Stimulated activated CD8-positive, alpha-beta memory T cell treated with anti-CD3 and anti-CD28 coated beads, Interleukin-4, amount 100 ng/mL, for 1 hour (primary cell): ENCODE measurements at places on chromosomes 1 and 21.

- no peak for DNase-seq
Observed at GRCh38 chr21:44360159-44360558, 6.7 kb downstream of the TRPM2 start.

DNA sequence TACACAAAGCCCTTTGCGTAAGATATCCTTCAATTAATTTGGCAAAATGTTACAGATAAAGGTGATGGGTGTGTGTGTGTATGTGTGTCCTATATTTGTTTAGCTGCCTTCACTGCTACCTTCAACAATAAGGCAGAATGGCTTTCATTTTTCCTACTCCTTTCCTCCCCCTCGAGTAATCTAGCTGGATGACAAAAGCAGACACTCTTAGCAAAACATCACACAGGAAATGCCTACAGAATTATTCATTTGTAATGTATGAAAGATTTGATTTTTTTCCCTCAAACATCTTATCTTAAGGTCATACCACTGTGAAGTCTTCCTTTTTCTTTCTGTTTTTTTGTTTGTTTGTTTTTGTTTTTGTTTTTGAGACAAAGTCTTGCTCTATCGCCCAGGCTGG lies 10.6 kb downstream of the PTPN22 start:
- DNase-seq: no peak

- DNase-seq: peak; percentile 25
Observed at GRCh38 chr1:23916209-23917131, 3.3 kb upstream of the CNR2 start.

GRCh38 chr1:11384170-11384554 lies 94.8 kb upstream of the DISP3 start:
- DNase-seq: no peak

DNA sequence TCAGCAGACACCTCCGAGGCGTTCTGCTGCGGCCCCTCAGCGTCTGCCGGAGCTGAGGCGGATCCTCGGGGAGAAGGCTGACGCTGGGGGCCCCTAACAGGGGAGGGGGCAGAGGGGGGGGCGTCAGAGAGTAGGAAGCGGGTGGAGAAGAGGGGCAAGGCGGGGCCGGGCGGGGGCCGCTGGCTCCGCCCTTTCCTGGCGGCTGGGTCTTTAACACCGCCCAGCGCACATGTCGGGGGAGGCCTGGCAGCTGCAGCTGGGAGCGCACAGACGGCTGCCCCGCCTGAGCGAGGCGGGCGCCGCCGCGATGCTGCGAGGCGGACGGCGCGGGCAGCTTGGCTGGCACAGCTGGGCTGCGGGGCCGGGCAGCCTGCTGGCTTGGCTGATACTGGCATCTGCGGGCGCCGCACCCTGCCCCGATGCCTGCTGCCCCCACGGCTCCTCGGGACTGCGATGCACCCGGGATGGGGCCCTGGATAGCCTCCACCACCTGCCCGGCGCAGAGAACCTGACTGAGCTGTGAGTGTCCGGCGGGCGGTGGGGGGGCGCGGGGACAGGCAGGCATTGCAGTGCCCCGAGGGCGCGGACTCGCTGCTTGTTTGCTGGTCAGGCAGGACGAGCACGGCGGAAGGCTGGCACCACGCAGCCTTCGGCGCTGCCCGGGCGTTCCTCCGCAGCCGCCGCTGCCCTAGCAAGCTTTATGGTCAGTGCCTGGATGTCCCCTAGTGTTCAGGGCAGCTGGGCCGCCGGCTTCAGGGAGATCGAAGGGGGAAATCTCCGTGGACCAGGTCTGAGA lies at the start of gene NTRK1:
Gene NTRK1 (plus strand): TSS at position 238 of the 796 bp plus-strand sequence. CDS start 70 bp downstream, at position 308.
- DNase-seq: peak; percentile 22

DNA sequence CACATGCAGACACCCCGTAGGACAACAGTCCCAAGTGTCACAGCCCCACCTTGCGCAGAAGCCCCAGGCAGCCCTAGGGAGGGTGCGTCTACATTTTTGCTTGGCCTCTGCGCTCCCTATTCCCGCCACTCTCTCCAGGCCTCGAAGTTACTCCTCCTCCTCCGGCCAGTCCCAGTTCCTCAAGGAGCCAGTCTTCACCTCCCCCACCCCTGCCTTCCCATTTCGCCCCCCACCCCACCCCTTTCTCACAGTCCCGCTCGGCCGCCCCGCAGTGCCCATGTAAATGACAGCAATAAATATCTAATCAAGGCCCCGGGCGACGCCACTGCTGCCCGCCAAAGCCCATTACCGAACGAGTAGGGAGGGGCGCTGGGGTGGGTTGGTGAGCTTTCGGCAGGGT lies 3.2 kb downstream of the DMBX1 start:
- DNase-seq: no peak

DNA sequence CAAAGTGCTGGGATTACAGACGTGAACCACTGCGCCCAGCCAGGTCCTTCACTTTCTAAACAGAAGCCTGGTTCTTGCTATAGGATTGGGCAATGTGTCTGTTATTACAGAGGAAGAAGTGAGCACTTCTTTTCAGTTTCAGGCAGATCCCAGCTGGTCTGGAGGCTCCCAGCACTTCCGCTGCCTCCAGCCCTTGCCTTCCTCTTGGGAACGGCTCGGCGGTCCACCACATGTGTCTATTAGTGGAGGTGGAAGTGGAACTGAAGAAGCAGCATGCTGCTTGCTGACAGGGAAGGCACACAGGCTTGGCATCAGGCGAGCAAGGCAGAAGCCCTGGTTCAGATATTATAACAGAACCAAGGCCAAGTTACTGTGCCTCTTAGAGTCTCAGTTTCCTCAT lies 17.0 kb downstream of the MKNK1 start:
- DNase-seq: no peak

- no peak for DNase-seq
Observed at GRCh38 chr1:229561141-229561540, 2.6 kb upstream of the ABCB10 start.

DNA sequence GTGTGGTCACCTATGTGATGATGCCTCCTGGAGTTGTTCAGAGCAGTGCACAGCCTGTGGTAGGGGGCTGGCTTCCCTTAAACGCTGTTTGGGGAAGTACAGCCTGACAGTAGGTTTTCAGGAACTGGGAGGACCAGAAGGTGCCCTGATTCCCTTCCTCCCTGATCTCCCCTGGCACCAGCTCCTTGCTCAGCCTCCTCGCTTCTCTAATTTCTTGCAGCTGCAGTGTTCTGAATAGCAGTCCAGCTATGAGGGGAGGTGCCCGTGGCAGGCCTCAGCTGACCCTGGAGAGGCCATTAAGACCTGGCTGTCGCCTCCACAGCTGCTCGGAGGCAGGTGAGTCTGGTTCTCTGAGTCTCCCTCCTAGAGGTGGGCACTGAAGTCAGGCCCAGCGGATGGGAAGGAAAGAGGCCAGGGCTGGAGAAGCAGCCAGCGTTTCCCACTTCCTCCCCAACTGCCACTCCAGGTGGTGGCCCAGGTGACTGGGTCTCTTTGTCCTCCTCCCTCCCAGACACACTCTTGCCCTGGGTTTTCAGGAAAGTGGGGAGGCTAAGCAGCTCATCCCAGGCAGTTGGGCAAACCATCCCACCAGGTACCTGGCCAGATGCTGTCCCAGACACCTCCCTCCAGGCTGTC lies 52.0 kb upstream of the RPL11 start:
- DNase-seq: no peak

GRCh38 chr21:25361097-25361496 lies 246.2 kb downstream of the MRPL39 start:
- DNase-seq: no peak

GRCh38 chr1:30777904-30778153 lies 20.3 kb upstream of the LAPTM5 start:
- DNase-seq: no peak

DNA sequence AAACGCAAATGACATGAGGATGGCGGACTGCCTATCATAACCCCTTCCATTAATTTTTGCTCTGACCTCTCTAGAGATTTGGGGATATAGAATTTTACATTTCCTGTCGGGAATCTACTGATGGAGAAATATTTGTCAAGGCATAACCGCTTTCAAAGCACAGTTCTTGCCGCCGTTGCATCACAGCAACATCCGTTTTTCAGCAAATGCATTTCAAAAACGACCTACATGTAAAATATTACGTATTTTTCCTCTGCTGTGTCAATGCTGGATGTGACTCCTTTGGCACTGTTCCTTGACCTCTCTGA lies 4.9 kb downstream of the MIER1 start:
- no peak for DNase-seq

GRCh38 chr1:48916130-48917069 lies 139.7 kb upstream of the BEND5 start:
- DNase-seq: no peak

DNA sequence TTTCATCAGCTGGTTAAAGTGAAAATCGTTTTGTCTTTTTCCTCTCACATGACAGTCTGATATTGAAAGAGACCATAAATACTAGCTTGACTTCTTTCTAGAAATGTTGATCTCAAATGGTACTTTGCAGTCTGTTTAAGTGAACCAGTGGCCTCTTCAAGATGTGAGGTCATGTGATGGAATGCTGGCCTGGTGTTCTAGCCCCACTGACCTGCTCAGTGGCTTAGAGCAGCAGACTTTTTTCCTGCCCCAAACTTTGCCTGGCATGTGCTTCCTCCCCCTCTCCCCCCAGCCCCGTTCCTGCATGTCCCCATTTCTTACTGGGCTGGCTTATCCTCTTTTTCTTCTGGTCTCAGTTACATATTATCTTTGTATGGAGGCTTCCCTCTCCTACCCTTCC lies 34.3 kb downstream of the ZYG11A start:
- DNase-seq: no peak

DNA sequence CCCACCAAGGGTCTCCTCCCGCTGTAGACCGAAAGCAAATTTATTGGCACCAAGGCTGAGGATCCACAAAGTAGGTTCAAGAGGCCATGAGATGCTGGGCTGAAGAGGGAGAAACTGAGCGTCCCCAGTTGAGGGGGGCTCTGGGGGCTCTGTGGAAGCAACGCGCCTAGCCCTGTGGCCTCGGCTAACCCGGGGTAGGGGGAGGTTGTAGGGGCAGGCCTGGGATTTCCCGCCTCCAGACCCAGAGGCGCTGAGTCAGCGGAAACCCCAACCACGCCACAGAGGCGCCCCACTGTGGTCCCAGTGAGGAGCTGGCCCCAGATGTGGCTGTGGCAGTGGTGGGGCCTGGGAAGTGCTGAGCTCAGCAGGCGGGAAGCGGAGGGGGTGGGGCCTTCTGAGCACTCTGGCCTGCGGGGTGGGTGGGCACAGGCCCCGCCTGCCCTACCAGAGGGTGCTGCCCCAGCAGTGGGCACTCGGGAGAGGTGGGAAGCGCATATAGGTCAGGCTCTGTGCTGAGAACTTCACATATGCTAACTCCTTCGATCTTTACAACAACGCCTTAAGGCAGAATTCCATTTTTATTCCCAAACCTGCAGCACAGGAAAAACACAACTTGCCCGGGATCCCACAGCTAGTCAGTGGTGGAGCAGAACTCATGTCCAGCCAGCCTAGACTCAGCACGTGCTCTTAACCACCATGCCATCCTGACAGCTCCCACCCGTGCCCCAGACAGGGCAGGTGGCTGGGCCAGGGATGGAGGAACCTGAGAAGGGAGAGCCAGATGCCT lies 1.5 kb upstream of the COL16A1 start:
- DNase-seq: no peak

- DNase-seq: no peak
Observed at GRCh38 chr1:119294722-119295121, 73.9 kb upstream of the HAO2 start.

GRCh38 chr1:67647036-67647798 lies 37.8 kb upstream of the GADD45A start:
- DNase-seq: no peak

GRCh38 chr1:113226148-113226547 lies 153.2 kb downstream of the LRIG2 start:
- no peak for DNase-seq

GRCh38 chr1:155196893-155197638 lies 10.6 kb downstream of the THBS3 start:
- DNase-seq: no peak

- DNase-seq: no peak
Observed at GRCh38 chr1:203553496-203553895, 59.5 kb downstream of the OPTC start.

GRCh38 chr1:113536182-113536780 lies 146.0 kb downstream of the MAGI3 start:
- no peak for DNase-seq

- no peak for DNase-seq
Observed at GRCh38 chr1:193567937-193568336, 381.5 kb upstream of the B3GALT2 start.
